ENCODE measurements at places on chromosomes 6 and 20.

GRCh38 chr6:46655803-46656202 lies 3.0 kb downstream of the SLC25A27 start:
- no peak for DNase-seq

DNA sequence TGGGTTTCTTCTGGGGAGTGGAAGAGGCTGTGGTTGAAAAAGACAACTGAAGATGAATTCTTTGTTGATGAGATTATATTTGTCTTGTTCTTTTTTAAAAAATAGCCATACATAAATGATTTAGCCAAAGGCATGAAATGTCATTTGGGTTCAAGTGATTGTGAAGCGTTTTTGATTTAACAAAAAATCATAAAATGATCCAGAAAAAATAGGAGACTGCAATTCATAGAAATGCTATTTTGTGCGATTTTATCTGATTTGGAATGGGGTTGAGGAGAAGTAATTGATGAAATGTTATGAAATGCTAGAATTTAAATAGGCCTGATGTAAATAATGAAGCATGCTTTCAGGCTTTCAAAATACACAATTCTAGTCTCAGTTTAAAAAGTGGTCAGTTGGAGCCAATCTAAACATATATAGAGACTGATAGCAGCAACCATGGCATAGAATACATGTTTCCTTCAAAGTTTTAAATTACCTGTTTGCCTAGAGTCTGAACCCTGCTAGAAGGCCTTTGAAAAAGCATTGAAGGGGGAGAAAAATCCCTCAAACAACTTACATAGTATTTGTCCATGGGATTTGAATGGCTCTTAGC lies 21.8 kb downstream of the PFDN4 start:
- no peak for DNase-seq

DNA sequence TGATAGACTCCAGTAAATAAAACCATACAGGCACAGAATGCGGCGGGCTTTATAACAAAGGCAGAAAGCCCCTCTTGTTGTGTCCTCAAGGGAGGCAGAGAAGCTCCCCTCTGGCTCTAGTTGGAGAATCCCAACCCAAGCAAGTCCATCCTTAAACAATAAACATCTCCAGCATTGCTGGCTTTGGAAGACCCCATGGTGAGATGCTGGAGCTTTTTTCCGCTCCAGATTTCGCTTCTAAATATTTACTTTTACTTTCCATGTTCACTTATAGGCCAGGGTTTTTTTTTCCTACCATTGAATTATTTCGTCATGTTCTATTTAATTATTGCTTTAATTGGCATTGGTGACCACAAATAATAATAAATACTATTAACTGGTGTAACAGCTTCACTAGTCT lies 176.2 kb downstream of the MTHFD1L start:
- peak; percentile 54 for DNase-seq

DNA sequence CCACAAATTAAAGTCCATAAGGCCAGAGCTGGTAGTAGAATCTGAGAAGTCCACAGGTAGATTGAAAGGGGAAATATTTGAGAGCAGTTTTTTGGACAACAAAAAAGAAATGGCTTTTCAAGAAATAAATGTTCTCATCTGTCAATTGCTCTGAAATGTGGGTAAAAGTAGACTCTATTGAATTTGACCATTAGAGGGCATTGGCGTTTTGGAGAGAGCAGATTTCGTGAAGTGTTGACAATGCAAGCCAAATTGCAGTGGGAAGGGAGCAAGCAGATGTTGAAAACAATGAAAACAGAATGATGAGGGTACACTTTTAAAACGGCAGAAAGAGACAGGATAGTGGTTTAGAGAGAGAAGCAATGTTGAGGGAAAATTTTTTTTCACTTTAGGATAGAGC lies 149.1 kb upstream of the FAM83B start:
- no peak for DNase-seq

DNA sequence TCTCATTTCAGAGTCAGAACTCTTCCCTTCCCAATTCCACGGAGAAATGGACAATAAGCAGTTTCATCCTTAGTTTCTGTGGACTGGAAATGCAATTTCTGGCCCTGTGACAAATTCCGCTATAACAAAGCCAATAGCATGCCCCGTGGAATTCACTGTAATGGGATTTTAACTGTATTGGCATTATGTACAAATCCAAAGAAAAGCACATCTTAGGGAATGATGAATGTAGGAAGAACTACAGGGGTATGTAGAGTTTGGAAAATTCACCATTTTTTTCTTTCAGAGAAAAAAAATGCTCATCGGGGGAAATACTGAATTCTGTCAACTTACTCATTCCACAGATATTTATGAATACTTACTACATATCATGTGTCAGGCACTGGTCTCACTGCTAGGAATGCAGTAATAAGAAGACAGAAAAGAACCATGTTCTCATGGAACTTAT lies 43.5 kb downstream of the KIF6 start:
- DNase-seq: peak; percentile 38

DNA sequence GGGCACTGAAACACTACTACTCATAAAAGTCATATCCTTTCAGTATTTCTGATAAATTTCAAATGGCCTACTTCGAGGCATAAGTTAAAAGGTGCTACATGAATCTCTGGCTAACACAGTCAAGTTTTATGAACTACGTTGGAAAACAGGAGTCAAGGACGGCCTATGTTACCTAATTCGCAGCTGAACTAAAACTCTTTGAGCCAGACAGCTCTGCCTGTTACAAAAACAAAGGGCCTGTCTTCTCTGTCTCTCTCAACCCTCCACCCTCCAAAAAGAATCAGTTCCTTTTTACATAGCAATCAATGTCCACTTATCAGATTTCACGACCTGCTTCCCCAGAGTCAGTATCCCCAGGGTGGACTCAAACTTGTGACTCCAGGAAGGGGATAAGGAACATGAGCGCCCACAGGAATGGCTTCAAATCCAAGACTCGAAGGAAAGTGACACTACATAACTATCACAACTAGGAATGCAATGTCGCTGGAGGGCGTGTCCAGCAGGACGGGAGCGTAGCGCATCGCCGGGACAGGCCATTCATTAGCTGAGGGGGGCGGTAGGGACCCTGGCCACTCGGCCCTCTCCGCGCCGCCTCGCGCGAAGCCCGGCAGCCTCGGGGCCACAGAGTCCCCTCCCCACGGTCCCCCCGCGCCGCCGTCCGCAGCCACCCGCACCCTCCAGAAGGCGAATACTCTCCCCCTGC lies 591 bp downstream of the IBTK start:
- DNase-seq: peak; percentile 40
